ENCODE measurements at places on chromosomes 1 and 21.

DNA sequence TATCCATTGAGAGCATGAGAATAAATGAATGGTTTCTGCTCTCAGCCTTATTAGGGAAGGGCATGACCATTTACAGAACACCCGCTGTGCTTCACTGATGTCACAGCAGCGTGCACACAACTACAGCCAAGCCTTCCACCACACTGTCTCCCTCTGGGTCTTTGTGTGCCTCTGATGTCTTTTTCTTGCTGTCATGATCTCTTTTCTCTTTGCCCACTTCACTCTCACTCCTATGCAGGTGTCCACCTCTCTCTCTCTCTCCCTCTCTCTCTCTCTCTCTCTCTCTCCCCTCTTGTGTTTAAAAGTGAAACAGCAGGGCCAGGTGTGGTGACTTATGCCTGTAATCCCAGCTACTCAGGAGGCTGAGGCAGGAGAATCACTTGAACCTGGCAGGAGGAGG is 232.5 kb upstream of the JUN start:
- no peak for DNase-seq

- DNase-seq, result no peak
These were observed 8.7 kb downstream of the COP1 start for GRCh38 chr1:176198413-176198812.

- peak; percentile 35 for DNase-seq
These were observed 27.3 kb upstream of the RNF19B start for GRCh38 chr1:32991819-32992488.

- no peak for DNase-seq
These were observed 64.4 kb downstream of the CDC7 start for GRCh38 chr1:91564888-91565701.

DNA sequence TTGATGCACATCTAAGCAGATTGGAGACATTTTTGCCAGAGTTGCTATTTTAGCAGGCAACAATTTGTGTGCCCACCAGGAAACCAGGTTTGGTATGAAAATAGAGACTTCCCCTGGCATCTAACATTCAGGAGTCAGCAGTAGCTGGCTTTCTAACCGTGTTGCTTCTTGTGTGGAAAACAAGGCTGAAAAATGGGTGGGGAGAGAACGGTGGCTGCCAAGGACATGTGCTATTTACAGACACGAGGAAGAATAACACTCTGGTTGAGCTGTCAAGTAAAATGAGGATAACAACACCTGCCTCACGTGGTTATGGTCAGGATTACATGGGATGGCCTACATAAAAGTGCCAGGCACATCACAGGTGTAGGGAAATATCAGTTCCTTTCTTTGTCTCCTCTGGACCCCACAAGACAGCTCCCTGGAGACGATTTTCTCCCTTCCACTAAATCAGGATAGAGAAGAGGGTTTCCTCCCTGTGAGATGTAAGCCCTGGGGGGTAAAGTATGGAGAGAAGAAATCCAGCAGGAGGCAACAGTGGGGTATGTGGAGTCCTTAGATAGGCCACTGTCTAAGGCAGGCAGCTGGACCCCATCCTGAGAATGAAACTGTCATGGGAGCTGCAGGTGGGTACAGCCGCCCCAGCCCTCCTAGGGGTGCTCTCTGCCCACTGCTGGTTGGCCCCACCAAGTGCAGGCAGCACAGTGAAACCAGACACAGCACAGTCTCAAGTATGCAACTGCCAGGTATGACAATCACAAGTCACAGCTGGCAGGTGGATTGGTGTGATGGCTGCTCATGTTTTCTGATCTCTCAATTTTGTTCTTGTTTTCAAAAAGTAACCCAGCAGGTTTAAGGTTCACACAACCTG is 80.3 kb downstream of the TENT5C start:
- DNase-seq, result no peak

GRCh38 chr1:37498872-37499617 is 15.5 kb downstream of the MEAF6 start:
- no peak for DNase-seq

DNA sequence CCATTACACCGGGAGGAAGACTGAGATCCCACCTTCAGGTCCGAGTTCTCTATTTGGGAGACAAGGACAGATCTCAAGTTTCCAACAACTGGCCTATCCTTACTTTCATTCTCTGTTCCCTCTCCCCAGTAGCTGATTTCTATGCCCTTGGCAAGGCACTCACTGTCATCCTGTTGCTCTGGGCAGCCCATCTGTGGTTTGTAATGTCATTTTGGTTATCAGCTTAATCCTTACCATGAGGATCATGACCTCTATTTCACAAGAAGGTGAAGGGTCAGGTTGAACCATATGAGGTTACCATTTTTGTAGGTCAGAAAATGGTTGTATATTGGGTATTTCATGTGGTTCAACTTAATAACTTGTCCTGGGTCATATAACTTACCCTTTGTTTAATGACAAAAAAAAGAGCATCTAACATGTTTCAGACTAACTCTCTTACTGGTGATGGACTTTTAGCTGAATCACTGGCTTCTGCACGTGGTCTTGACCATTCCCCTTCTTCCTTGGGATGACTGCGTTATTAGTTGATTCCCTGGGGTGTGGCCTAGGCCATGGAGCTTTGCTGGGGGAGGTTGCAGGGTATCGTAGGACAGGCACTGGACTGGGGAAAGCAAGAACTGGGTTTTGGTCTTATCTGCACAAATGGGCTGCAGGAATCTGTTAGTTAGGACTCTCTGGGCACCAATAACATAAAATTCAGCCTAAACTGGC is 120.2 kb downstream of the ACTL8 start:
- no peak for DNase-seq

DNA sequence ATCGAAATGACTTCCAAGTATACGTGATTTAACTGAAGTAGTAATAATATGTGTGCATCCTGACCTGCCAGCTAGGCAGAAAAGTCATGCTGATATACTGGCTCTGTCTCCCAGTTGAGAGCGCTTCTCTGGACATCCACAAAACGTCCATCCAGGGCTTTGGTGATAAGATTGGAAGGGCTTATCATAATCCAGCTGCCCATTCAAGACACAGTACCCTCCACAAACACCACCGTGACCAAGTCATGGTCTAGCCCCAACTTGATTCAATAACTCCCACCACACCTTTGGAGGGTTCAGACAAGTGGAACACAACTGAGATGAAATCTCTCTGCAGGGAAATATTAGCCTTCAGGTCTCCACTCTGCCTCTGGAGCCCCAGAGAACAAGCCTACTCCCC is 76.2 kb downstream of the CD46 start:
- no peak for DNase-seq

DNA sequence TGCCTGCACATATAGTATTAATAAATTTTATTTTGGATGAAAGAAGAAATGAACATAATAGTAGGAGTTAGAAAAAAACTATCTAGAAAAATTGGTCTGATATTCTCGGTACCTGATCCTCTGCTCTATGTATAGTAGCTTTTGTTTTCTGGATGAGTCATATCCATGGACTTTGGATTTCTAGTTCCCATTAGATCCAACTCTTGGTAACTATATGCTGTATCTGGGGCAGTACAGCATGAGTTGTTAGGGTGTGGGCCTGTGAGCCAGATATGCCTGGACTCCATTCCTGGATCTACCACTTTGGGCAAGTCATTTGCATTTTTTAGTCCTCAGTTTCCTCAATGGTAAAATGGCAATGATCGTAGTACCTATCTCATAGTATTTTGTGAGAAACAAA is 372.2 kb upstream of the PKN2 start:
- DNase-seq, result no peak

- no peak for DNase-seq
These were observed 19.6 kb downstream of the CAPN8 start for GRCh38 chr1:223645903-223646302.

DNA sequence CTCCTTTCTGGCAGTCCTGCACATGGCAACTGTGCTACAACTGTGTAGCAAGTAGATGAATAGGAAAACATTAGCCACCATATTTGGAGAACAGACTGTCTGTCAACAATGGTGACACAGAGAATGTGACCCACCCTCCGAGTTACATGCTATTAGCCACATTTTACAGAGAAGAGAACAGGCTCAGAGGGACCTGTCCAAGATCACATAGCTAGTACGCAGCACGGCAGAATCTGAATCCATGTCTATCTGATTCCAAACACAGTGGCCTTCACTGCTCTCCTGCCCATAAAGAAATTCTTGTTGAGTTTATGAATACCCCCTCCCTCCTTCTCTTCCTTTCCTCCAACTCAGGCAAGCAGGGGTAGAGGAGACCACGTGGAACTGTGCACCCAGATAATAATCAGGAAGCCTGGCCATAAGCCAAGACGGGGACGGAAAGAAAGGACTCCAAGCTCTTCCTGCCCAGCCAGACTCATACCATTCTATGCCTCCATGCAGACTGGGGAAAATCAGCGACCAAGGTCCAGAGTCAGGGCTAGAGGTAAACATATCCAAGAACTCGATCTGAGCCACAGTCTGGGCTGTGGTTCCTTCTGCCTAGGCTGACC is 78.8 kb downstream of the TRABD2B start:
- no peak for DNase-seq

DNA sequence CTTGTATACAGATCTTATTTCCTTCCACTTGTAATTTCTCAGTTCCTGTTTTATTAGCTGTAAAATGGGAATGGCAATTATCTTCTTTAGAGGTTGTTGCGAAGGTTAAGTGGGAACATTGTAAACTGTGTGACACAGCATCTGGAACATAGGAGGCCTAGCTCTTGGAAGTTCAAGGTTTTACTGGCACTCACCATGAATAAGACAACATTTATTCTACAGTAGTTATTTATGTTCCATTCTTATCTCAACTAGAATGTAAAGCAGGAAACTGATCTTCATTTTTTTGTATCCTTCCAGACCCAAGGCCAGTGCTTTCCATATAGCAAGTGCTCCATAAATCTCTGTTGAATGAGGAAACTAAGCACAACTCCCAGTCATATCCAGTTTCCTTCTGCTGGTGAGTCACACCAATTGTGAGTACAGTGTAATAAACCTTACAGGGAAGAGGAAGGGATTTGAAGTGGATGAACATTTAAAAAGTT is 1.4 kb downstream of the BCL10 start:
- DNase-seq, result peak; percentile 33

DNA sequence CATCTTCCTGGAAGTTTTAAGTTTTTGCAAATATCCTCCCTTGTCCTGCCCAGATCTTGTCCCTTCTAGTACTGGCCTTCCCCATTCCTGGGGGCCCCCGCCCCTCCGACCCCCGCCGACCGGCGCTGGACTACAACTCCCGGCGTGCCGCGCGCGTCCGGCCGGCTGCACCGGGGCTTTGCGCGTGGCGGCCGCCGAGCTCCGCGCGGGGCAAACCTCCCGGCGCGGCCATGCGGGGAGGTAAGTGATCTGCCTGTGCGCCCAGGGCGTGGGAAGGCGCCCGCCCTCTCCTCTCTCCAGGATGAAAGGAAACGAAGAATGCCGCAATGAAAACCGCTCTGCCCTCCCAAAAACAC is 3.2 kb upstream of the SAMD13 start:
- DNase-seq, result peak; percentile 68

DNA sequence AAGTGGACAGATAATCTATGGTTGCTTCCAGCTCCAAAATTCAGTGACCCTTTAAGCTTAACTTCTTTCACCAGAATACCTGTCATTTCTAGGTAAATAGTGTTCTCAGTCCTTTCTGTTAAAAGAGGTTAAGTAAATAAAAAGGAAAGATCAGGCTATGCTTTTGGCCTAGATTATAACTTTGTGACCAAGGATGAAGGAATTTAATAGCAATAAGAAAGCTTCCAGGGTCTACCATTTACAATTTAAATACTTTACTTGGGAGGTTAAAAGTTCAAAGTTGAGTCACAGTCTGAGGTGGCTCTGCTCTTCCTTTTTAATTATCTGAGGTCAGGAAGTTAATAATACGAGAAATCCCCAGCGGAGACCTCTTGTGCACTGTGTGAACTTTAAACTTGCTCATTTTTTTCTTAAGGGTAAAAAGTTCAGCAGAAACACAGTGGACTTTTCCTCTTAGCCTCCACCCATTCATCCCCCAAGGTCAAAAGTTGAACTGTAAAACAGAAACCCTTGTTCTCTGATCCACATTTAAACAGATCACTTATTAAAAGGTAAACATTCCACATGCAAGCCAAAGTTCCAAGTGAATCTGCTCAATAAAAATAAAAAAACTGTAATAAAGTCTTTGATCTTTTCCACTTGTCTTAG is 187.1 kb downstream of the NRIP1 start:
- no peak for DNase-seq

- DNase-seq, result peak; percentile 67
These were observed 41.5 kb downstream of the C4BPA start for GRCh38 chr1:207145401-207146058.

- DNase-seq, result no peak
These were observed 39.4 kb downstream of the NDUFS5 start for GRCh38 chr1:39065542-39065941.

GRCh38 chr1:8481650-8482380 is 163.9 kb downstream of the SLC45A1 start:
- DNase-seq, result no peak

GRCh38 chr1:196689001-196689400 is 37.2 kb downstream of the CFH start:
- no peak for DNase-seq

GRCh38 chr1:9249534-9250410 is 15.2 kb downstream of the H6PD start:
- peak; percentile 69 for DNase-seq

DNA sequence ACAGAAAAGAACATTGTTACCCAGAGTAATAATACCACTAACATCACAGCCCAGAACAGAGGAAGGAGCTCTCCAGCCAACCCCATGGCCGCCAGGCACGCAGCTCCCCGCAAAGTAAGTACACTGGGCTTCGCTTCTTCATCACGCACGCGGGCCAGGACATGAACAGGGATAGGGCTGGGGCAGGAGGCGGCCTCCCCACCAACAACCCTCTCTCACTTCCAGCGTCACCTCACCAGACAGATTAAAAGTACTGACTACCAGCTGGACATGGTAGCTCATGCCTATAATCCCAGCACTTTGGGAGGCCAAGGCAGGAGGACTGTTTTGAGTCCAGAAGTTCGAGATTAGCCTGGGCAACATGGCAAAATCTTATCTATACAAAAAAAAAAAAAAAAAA is 78.3 kb downstream of the NPHP4 start:
- no peak for DNase-seq

DNA sequence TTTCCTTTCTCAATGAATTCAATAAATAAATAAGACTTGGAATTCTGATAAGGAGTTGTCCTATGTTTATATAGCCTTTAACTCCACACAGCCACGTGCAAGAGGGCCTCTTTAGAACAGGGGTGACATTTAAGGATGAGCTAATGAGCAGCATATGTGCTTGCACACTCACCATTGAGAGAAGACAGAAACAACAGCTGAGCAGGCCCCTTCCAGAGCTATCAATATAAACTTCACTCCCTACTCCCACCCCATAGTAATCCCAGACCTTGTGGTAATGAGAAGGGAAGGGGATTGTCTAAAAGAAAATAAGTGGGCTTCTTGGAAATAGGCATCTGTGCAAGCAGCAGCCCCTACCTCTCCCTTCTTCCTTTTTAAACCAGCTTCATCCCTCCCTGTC is 176.0 kb downstream of the SEC16B start:
- no peak for DNase-seq

GRCh38 chr21:33811167-33812010 is 104.2 kb downstream of the ATP5PO start:
- no peak for DNase-seq

DNA sequence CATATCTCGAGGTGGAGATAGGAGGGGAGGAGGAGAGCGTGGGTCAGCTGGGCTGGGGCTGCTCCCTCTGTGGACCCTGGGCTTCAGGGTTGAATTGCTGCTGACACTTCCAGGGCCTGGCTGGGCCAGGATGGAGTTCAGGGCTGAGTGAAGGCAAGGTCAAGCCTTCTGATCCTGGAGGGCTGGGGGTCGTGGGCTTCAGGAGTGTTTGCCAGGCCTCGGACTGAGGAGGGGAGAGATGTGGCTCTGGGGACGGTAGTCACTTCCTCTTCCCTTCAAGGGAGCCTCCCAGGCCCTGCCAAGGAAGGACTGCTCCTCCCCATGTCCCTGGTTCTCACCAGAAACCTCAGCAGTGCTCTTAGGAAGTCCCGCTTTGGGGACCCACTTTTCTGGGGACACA is 12.1 kb upstream of the FAM131C start:
- no peak for DNase-seq
